Sigmoid colon (tissue), 7 donors: ENCODE measurements at places on chromosomes 1 and 21. TPM values are rescaled to one million over a fixed set of nuclear protein-coding genes. Genes with fewer than 3 reads are reported as not detected.

GRCh38 chr1:205571747-205572146 is 60.1 kb downstream of the ELK4 start:
- DNase-seq, result peak; percentile 26

GRCh38 chr1:37944086-37944763 is 2.6 kb downstream of the INPP5B start:
- no peak for DNase-seq

DNA sequence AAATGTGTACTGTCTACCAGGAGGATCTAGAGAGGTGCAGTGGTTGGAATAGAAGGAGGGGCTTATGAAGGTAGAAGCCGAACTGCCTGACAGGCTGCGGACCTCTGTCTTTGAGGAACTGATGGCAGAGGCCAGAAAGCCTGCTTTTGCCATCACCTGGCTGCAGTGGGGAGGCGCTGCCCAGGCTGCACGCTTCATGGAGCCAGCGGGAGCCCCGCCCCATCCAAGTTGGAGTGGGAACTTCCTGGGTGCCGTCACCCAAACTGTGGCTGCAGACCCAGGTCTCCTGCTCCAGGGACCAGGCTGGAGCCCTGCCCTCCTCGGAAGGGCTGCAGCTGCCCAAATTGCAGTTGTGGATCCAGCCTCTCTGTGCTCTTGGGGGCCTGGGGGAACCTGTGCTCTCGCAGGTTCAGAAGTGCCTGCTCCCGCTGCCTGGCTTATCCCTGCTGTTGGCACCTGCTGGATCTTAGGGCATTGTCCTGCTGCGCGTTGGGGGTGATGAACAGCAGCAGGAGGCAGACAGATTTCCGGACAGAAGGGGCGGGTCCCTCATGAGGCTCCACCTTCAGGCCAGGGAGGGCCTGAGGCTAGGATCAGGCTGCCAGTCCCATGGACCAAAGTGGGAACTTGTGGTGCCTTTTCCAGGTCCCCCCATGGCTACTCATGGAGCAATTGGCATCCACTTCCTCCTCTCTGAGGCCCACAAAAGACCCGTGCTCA is 118.0 kb upstream of the PLPPR4 start:
- peak; percentile 50 for DNase-seq

DNA sequence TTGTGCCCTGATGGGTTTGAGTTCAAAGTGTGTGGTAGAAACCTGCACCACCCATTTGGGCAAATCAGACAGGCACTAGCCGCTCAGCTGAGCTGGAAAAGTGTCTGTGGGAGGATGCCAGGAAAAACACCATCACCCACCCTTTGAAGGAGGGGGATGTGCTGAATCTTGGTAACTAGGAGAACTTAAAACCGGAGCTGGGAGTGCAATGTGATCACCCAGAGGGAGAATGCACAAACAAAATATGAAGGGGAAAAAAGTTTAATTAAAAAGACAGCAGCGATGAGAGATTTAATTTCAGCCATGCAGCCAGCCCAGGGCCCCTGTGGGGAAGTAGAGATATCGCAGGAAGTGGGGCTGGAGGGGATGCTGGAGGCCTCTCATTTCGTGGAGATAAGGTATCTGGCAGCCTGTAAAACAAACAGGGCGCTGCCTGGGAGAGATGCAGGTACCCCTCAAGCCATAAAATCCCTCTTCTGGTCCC is 86.8 kb upstream of the BCAR3 start:
- no peak for DNase-seq

GRCh38 chr1:200625381-200625824 is 4.9 kb upstream of the KIF14 start:
- DNase-seq, result no peak

DNA sequence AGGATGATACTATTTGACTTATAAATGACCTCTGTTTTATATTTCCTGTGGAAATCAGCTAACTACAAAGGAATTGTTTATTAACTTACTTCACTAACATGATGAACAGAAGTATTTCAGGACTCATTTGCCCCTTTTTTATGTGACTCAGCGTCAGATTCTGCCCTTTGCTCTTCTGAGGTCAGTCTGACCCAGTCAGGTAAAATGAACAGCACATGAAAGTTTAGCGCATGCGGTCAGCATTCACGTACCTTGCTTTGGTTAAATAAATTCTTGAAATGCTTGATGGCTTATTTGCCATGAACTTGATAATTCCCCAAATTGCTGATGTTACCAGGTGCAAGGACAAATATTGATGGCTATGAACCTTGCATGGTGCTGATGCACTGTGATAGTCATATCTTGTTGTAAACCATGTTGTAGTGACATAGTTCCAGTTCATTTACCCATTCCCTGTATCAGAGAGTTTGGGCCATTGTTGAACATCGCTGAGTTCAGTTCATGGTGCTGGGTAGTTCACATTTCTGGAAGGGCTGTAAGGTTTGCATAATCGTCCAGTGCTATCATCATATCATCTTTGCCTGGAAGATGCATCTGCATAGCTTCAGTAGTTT is 133.4 kb downstream of the NFIA start:
- DNase-seq, result no peak

DNA sequence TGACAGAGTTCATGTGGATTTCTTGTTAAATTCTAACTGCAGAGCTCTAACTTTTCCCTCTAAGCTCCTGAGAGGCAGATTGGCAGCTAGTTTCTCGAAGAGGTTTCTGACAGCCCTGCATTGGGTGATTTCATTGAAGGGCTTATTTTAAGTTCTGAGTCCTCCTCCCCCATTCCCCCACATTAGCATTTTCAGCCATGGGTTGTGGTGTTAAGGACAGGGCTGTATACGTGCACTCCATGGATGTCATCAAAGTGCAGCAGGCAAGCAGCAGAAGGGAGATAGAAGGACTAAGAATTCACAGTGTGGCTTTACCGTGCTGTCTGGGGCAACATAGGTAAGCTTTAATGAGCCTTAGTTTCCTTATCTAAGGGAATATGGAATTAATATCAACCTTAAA is 19.0 kb downstream of the CRYZ start:
- DNase-seq, result no peak

DNA sequence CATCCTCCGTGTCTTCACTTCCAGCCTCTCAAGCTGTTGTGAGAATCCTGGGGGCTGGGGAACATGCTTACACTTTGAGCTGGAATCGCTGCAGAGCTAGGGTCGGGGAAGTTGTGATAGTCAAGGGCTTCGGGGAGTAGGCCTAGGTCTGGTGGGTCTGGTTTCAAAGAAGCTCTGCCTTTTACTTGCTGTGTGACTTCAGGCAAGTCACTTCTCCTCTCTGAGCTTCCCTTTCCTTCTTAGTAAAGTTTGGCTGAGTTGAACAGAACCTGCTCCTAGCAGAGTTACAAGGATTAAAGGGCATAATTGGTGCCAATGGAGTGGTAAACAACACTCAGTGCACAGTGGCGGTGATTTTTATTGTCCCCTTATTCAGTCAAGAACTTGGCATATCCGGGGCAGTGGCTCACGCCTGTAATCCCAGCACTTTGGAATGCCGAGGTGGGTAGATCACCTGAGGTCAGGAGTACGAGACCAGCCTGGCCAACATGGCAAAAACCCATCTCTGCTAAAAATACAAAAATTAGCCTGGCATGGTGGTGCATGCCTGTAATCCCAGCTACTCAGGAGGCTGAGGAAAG is 25.7 kb downstream of the ARHGEF19 start:
- DNase-seq, result no peak

DNA sequence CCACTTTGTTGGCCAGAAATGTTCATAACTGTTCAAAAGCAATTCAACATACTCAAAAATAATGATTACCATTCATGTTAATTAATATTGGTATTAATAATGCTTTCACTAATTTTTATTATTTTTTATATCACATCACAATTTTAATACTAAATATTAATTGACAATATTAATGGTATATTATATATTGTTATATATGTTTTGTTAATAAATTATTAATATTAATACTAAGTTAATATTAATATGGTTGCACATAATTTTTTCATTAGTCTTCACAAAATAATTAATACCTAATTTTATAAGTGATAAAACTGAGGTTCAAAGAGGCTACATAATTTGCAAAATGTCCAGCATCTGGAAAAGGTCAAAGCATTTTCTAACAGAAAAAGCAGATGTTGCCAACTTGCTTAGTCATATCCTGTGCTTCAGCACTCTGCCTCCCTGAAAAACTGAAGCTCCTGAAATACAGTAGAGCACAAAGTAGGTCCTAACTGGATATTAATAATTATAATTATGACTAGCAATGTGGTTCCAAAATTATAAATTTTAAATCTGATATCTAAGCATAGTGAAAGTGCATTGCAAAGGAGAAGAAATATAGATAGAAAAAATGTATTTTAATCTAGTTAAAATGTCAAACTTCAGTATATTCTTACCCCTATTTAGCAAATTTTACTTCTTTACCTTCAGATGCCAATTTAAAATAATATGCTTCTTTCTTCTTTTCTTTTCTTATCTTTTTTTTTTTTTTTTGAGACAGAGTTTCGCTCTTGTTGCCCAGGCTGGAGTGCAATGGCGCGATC is 123.2 kb upstream of the TNFSF4 start:
- DNase-seq, result no peak

GRCh38 chr1:40344597-40344996 is 27.5 kb upstream of the COL9A2 start:
- peak; percentile 71 for DNase-seq

- DNase-seq, result no peak
Measured at GRCh38 chr1:206506405-206507283, 687 bp upstream of the RASSF5 start.

GRCh38 chr1:171366085-171366484 is 52.1 kb downstream of the FMO4 start:
- no peak for DNase-seq

- DNase-seq, result no peak
Measured at GRCh38 chr1:87805666-87806378, 477.1 kb downstream of the LMO4 start.

GRCh38 chr21:41289431-41289830 is 27.2 kb upstream of the FAM3B start:
- no peak for DNase-seq

DNA sequence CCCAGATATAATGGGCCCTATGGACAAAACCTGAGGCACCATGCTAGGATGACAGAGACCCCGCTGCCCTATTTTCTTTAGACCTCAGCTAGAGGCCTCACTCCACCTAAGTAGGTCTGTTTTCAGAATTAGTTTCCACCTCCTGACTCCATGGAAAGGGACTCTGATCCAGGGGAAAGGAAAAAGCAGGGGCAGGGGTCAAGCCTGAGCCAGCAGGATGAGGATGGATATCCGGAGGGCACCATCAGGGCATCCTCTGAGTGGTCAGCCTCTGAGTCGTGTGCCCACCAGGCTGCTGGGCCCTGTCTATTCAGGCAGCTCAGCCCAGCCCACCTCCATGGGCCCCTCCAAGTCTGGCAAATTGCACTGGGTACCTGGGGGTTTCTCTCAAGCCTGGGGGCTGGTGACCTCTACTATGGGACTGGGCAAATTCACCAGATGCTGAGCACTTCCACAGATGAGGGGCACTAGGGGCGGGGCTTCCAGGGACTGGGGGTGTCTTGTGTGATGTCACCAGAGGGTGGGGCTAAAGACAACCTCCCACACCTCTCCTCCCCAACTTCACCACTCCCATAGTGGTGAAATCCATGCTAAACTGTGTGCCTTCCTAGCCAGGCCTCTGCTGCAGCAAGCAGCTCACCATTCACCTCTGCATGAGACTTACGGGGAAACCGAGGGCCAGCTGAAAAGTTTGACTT is 5.5 kb downstream of the PAQR7 start:
- peak; percentile 46 for DNase-seq

- peak; percentile 70 for DNase-seq
Measured at GRCh38 chr1:226628612-226629155, 80.1 kb downstream of the STUM start.

The ELAVL4 gene
- total RNA-seq, result 7.8 TPM

The PRAMEF6 gene
- not detected for total RNA-seq

The MIXL1 gene
- total RNA-seq, result not detected

The ARHGAP30 gene
- 7.7 TPM for total RNA-seq

The GOLT1A gene
- not detected for total RNA-seq

The DYNLT5 gene
- total RNA-seq, result 0.36 TPM
